ENCODE measurements at places on chromosomes 4 and X.

DNA sequence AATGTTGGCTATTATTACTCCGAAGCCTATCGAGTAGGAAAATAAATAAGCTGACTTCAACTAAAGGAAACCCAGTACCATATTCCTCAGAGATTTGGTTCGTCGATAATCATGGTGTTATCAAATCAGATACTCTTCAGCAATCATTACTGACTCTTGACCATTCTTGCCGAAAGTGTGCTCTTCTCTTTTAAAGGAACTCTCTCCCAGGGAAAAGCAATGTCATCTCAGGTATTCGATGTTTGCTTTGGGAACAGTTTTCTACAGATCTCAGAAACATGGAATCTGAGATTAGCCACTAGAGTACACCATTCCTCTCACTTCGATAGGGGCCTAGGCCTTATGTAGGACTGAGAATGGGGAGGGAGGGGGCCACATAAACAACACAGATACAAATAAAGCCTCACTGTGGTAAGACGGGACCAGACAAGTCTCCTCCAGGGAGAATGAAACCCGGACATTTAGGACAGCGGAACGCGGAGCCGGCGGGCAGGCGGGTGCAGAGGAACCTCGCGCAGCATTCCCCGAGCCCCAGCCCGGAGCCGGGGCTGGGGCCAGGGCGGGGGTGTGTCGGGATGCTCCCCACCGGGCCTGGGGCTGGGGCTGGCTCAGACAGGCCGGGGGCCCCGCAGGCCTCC, 581 bp downstream of the DNAJB14 start:
- DNase-seq, result peak; percentile 21

- no peak for DNase-seq
Measured at GRCh38 chr4:94979621-94980020, 221.9 kb downstream of the BMPR1B start.

GRCh38 chr4:152633118-152633517, 46.7 kb downstream of the TMEM154 start:
- DNase-seq, result no peak

DNA sequence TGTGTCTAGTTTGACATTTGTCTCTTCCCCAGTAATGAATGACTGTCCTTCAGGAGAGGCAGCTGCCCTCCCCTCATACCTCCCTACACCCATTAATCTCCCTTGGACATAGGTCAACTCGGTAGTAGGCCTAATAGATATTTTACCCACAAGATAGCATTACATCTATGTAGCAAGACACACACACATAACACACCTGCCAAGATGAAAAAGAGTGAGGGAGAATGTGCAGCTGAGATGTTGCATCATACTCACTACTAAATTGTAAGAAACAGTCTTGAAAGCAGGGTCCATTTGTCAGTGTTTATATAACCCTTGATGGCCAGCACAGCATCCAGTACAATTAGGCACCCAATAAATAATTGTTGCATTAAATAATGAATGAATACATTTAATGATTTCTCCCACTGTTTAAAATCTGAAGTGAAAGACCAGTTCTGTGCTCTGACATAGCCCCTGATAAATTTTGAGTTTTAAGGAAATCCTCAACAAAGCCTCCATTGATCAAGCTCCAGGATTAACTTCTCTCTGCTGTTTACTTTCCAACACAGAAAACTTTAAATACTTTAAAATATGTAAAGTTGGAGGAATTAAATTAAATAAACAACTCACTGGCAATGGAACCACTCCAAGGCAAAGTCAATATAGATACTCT, 440.8 kb upstream of the RASGEF1B start:
- DNase-seq, result no peak

- no peak for DNase-seq
Measured at GRCh38 chr4:31844350-31844749, 1124.2 kb downstream of the PCDH7 start.
